8988T (cell line): ENCODE measurements at places on chromosomes 7 and 10.

DNA sequence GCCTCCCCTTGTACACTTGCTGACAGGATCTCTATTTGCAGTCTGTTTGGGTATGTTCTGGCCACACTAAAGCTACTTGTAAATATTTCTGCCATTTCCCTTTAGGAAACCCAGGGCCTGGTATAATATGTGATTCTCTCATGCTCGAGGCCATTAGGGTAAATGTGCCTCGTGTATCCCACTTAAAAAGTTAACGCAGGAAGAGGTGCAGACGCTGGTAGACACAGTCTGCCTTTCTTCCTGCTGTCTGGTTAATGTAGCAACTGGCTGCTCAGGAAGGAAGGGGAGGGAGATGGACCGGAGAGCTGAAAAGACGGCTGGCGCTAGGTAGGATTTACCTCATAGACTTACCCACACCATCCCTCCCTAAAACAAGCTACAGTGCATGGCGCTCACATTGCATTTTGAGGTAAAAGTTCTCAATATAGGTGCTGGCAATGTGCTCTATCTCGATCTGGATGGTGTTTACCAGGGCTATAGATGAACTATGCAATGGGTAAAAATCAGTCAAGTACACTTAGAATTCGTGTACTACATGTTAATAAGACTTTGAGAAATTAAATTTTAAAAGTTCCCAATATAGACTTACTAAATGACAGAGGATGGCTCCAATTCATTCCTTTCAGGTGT is 125.9 kb downstream of the JAZF1 start:
- DNase-seq: no peak

DNA sequence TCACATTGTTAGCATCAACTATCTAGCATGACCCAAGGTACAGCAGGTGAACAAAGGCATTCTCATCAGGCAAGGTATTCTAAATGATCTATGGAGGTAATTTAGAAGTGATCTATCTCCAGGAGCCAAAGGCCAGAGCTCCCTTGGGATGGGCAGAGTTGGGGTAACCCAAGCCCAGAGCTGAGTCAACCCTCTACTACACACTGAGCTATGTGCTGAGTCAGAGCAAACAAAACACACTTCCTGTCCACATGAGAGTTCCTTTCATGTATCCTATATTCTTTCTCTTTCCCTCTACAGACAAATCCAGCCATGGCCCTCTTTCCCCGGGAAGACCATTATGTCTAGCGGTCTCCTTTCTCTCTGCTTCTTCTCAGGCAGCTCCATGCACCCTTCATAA is 68.2 kb upstream of the AGK start:
- no peak for DNase-seq

DNA sequence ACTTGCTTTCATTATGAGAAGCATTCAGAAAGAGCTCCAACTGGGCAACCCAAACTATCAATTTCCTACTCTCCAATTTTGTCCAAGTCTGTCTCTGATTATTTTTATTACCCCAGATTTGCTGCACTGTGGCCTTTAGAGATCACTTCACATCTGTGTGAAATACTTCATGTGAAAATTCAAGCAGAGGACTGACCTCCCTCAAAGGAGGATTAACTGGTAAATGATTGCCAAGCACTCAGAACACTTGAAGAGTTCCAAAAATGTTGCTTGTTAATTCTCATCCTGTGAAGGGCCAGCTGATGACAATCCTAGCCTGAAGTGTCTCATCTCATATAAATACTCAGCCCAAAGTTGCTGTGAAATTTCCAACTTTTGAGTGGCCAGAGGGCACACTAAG is 182.8 kb upstream of the DGKB start:
- DNase-seq: no peak

GRCh38 chr10:43044961-43045621 is 31.8 kb upstream of the RET start:
- DNase-seq: no peak

DNA sequence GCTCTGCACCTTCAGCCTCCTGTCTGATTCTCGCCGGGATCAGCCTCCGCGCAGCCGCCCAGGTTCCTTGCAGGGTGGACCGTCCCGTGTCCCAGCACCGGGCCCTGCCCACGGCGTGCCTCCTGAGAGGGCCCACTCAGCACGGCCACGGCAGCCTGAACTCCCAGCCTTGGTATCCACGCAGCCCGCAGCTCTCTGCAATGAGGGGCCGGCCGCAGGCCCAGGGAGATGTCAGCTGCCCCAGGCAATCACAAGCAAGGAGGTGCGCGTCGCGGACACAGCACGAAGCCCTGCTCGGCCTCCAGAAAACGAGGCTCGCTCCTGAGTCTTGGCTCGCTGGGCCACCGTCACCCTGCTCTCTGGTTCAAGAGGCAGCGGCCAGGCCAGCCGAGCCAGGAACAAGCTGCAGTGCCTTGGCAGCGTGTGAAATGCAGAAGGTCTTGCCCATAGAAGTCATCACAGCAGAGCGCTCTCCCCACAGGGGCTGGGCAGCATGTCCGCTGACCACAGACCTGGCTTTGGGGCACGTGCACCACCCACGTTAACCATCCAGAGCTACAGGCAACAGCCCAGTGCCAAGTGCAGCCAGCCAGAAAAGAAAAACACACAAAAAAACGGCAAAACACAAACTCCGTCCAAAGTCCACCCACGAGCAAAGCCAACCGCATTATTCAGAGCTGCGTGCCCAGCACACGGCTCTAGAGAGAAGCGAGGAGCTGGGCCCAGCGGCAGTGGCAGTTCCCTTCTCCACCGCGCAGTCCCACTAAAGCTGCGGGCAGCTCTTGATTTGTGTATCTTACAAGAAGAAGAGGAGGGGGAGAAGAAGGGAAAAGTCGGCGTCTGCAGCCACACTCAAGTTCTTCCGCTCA is 13.9 kb downstream of the GPER1 start:
- DNase-seq: no peak

GRCh38 chr10:60627778-60628748 is 150.2 kb upstream of the CDK1 start:
- DNase-seq: no peak

GRCh38 chr7:96401200-96401599 is 79.3 kb upstream of the SLC25A13 start:
- DNase-seq: no peak
